NCI-H1092 treated with DMSO at 0.1 percent for 48 hours (cell line): ENCODE measurements at places on chromosomes 4 and X.

- DNase-seq: no peak
Measured at GRCh38 chrX:151153667-151154066, 22.7 kb upstream of the GPR50 start.

- no peak for DNase-seq
Measured at GRCh38 chr4:71974681-71975080, 57.1 kb upstream of the NPFFR2 start.

GRCh38 chr4:114025176-114025777, 45.8 kb upstream of the ARSJ start:
- no peak for DNase-seq

DNA sequence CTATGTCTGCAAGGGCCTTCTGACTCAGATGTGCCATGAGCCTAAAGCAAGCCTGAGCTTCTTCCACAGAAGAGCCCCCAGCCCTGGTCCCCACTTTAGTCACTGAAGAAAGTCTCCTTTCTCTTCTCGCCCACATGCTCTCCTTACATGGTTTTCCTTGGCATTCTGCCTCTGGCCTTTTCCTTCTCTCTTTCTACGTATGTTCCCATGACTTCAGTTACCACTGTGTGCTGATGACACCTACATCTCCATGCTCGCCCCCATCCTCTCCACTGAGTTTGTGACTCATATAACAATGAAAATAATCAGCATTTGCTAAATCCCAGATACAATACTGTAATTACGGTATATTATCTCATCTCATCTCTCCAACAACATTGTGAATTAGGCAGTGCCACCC, 149.3 kb downstream of the AMMECR1 start:
- no peak for DNase-seq

GRCh38 chr4:150145090-150145945, 67.1 kb downstream of the DCLK2 start:
- DNase-seq: no peak

DNA sequence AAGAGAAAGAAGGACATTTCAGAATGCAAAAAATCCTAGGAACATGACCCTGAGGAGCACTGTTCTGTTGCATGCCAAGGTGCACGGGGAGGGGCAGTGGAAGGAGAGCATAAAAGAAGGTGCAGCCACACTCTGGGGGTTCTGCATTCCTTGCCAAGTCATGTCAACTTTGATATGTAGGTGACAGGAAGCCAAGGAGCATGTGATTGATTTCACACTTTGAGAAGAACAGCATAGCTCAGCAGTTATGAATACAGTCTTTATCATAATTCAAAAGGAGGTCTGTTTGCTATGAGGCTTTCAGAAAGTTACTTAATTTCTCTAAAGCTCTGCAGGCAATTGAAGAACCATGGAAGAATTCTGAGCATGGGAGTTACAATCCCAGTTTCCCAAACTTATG, 50.6 kb downstream of the SCFD2 start:
- DNase-seq: no peak

DNA sequence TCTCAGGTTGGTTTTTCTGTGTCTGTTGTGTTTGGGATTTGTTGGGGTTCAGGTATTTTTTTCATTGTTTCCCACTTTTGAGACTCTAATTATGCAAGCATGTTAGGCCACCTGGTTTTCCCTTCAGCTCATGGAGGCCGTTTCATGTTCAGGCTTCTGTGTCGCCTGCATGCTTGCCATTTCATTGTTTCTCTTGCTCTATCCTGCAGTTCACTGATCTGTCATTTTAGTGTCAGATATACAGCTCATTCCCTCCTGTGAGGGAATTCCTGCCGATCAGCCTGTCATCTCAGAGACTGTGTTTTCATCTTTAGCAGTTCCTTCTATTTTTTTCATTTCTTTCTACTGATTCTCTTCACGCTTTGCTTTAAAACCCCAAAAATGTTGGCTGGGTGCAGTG, 49.4 kb upstream of the HGFAC start:
- DNase-seq: no peak

DNA sequence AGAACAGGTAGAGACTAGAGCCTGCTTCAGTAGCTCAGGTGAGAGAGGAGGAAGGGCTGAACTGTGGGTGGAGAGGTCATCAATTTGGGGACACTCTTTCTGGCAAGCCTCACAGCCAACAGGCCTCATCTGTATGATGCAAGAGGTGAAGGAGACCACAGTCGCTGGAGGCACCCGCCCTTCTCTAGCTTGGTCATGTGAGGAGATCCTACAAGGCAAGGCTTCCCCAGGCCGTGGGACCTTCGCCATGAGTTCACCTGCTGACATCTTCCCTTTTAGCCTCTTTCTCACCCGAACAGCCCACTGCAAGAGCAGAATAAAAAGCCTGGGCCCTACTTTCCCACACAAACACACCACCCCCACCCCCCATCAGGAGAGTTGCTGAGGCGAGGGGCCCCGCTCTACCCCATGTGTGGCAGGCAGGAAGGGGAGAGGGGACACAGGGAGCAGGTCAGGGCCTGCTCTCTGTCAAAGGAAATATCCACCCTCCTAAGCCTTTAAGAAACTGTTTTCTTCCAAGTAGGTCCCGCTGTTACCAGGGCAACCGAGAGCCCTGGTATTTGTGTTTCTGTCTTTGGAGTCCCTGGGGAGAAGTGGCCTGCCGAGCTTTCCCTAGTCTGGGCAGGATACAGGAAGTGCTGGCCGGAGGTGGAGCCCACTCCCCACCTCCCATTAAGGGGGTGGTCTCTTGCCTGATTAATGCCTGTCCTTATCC, 8.1 kb downstream of the RTL5 start:
- no peak for DNase-seq

GRCh38 chr4:168769416-168769815, 240.6 kb downstream of the CBR4 start:
- no peak for DNase-seq

GRCh38 chrX:155857561-155857960, 23.6 kb upstream of the VAMP7 start:
- DNase-seq: no peak

- no peak for DNase-seq
Measured at GRCh38 chr4:158131027-158131426, 41.8 kb downstream of the GASK1B start.

DNA sequence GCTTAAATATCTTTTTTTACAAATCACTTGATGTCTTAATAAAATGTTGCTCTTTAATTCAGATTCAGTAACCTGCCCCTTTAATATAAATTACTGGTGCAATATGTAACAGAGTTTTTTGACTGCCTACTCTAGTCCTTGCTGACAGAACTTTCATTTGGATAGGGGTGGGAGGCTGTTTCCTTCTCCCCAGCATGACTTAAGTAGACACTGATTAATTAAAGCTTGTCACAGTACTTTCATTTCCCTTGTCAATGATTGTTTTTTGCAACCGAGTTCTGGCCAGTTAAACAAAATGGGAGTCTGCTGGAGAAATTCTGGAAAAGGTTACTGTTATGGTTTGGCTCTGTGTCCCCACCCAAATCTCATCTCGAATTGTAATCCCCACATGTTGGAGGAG, 37.3 kb upstream of the BBS12 start:
- DNase-seq: no peak
